ENCODE measurements at places on chromosomes 1 and 21.

GRCh38 chr1:206014601-206015000, 9.1 kb downstream of the CTSE start:
- no peak for DNase-seq

- DNase-seq, result no peak
These were observed 42.1 kb downstream of the NOS1AP start for GRCh38 chr1:162111572-162111971.

DNA sequence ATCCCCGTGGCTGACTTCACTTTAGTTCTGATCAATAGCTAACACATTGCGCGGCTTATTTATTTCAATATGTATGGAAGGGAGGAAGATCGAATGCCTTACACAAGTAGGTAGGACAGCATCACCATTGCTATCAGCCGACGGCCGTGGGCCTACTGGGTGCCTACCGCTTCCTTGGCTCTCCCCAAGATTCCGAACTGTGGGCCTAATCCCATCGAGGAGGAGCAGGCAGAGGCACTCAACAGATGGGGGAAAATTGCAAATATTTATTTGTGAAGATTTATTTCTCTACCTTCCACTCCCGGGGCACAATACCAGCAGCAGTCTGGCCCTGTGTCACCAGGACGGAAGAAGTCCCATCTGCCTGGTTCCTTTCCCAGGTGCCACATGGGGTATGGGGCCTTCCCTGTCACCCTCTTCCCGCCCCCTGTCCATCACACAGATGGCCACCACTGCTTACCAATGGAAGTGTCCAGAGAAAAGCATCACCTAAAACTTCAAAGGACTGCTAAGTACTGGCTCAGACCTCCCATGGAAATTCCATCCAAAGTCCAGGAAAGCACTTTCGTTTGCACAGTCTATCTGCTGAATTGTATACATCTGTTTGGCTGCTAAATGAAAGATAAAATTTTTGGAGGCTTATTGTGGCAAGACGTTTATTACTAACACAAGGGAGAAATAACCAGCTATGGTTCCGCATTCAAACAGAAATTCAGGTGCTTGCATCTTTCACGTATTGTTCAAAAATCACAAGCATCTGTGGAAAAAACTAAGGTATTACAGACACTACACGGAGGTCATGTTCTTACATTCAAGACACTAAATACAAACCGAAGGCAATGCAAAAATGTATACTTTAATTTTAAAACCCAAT, 11.8 kb downstream of the AGT start:
- DNase-seq, result no peak

GRCh38 chr1:205365945-205366463, 9.3 kb upstream of the KLHDC8A start:
- DNase-seq, result no peak

- no peak for DNase-seq
These were observed 3.4 kb downstream of the ILF2 start for GRCh38 chr1:153667439-153667838.
